GM06990 (cell line): ENCODE measurements at places on chromosomes 2 and 18.

GRCh38 chr18:75621818-75622217 is 194.3 kb upstream of the SMIM21 start:
- DNase-seq: no peak

DNA sequence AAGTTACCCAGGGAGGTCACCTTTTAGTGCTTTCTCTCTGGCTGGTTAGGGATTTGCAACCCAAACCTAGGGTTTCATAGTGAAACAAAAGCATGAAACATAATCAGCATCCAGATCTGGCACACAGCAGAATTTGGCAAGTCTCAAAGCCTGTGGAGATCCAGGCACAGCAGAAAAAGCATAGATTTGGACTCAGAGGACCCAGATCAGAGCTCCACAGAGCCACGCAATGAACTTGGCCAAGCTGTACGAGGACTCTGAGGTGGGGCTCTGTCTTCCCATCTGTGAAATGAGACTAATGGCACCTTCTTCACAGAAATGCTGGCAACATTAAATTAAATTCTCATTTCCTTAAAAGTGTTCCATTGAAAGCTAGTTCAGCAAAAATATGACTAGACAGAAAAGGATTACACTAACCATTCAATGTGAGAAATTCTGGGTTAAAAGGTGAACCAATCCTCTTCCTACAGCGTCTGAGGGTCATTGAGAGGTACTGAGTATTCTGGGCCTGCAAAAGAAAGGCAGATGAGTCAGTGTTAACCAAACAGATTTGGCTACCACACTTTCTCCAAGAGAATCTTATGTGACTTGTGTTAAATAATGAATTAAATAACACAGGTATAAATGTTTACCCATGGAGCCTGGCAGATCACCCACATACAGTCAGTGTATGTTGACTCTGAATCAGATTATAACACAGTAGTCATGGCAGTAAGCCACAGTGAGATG is 266.3 kb downstream of the MREG start:
- DNase-seq: no peak

DNA sequence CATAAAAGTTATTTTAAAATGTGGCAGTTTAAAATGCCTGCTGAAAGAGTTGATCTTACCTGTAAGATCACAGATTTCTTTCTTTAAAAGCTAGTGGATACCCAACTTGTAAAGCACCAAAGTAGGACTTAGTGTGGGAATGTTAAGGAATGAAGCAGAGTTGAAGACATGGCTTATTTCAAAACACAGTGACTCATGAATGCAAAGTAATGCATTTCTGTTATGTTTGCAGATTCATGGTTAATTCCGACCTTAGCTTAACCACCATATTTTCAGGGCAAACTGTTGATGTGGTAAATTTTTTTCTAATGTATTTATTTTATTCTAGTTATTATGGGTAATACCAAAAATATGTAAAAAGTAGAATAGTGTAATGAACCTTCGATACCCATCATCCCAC is 206.8 kb upstream of the FOSL2 start:
- DNase-seq: no peak

DNA sequence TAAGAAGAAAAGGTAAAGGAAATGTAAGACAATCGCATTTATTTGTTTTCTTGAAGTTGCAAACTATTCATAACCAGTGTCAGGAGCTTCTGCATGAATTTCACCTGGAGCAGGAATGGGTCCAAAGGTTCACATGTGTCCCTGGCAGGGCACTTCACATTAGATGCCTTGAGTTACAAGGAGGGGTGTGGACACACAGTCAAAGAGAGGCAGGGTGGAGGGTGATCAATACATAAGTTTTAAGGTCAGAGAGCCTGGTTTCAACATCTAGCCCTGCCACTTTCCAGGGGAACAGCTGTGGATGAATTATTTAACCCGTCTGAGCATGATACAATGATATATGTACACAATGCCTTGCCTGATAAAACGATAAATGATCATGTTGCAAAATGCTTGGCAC is 321.4 kb downstream of the CYP26B1 start:
- no peak for DNase-seq

GRCh38 chr18:78895207-78896001 is 84.2 kb upstream of the SALL3 start:
- DNase-seq: no peak

DNA sequence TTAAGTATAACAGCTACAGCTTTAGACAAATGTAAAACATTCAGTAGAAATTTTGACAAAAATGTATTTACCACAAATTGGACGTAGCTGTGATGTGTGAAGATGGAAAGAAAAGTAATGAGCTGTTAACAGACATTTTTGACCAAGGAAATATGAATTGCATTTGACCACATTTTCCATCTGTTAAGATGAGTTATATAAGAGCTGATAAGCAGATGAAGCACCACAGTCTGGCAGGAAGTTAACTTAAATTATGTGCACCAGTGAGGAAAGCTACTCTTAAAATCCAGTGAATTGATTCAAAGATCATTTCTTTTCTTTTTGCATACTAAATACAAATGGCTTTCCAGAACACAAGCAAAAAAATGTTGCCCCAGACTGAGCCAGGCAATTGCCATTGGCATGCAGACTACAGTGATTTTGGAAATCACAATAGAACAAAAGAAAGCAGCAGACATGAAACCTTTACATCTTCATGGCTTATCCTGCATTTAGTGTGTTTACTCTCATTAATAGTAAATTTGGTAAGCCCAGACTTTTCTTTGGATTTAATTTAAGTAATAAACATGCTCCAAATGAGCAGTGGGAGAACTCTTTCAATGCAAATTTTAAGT is 493.7 kb downstream of the TMX3 start:
- DNase-seq: no peak

DNA sequence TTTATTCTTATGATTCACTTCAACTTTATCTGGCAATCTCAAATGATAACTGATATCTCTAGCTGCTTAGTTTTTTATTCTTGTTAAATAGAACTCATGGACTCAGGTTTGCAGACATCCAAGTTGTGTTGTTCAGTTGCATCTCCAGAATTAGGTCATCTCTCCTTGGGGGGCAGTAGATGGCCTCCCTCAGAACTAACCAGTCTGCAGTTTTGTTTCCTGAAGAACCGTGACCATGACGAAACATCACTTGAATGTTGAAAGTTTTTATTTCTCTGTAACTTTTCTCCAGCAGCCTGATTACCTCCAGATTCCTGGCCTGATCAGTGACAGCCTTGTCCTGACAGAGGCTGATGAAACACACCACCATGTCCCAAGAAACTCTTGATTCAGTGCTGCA is 321.5 kb downstream of the GALNT13 start:
- no peak for DNase-seq

GRCh38 chr2:25586726-25587144 is 86.6 kb downstream of the DTNB start:
- DNase-seq: peak; percentile 72

DNA sequence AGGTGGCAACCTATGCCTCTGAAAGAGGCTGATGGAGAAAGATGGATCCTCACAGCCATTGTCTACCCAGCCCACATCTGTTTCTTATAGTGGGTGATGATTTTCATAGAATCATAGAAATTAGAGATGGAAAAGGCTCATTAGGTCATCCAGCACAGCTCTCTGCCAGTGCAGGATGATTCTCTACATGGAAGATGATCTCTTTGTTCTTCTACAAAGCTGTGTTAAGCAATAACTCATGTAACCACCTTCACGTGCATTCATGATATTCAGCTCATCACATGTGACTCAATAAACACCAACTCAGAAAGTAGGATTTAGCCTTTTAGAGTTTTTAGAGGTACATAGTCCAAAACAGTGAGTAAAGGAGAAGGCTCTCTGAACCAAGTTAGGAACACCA is 539.4 kb upstream of the ID2 start:
- DNase-seq: no peak

DNA sequence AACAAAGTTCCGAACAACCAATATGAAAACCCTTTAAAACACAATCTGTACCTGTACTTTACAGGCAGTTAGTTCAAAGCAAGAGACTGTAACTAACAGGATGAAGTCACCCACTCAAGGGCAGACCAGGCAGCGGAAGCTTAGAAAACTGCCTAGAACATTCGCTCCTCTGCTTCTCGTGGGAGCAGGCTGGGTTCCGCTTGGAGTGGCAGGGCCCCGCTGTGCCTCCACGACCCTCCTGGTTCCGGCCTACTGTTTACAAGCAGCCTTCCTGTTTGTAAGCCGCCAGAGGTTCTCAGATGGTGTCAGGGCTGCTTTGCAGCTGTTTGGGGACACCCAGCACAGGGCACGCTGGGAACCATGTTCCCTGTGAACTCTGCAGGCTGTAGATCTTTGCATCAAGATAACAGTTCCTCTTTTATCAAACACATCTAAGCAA is 31.3 kb downstream of the CIB4 start:
- DNase-seq: no peak
